ENCODE measurements at places on chromosomes 2 and 18. TPM values are rescaled to one million over a fixed set of nuclear protein-coding genes. Genes with fewer than 3 reads are reported as not detected.

Gene CDCA7
- 2.5 TPM for total RNA-seq

DNA sequence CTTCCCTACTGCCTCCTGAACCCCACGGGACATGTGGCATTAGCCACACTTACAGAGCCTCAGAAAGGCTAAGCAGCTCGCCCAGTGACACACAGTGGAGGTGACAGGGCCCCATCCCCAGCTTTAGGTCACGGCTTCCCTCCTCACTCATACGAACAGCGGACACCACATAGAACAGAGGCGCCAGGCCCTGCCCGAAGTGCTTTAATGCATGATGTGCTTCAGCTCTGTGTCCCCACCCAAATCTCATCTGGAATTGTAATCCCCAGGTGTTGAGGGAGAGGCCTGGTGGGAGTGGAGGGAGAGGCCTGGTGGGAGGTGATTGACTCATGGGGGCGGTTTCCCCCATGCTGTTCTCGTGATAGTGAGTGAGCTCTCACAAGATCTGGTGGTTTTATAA is 135.3 kb downstream of the PTGR3 start:
- DNase-seq: no peak

- no peak for DNase-seq
These were observed 183.5 kb downstream of the KIAA1328 start for GRCh38 chr18:37012452-37012851.

DNA sequence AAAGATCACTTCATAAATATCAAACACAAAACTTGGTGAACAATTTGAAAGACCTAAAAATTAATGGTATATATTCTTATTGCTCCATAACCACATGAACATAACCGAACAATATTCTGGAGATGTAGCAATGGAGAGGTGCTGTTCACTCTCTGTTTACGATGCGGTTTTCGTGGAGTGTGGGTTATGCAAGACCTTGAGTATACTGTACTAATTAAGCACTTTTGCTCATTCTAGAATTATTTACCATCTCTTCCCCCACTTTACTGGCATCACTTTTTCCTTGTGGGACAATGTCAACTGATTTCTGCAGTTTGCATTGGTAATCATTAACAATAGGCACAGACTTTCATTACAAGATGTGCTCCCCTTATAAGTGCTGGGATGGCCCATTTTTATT is 97.6 kb downstream of the RAPH1 start:
- DNase-seq: no peak

- DNase-seq: peak; percentile 61
These were observed 41.0 kb upstream of the ACSL3 start for GRCh38 chr2:222819722-222820333.

- no peak for DNase-seq
These were observed 61.9 kb downstream of the NGEF start for GRCh38 chr2:232951181-232951580.

Gene IL1RL1
- not detected for total RNA-seq

DNA sequence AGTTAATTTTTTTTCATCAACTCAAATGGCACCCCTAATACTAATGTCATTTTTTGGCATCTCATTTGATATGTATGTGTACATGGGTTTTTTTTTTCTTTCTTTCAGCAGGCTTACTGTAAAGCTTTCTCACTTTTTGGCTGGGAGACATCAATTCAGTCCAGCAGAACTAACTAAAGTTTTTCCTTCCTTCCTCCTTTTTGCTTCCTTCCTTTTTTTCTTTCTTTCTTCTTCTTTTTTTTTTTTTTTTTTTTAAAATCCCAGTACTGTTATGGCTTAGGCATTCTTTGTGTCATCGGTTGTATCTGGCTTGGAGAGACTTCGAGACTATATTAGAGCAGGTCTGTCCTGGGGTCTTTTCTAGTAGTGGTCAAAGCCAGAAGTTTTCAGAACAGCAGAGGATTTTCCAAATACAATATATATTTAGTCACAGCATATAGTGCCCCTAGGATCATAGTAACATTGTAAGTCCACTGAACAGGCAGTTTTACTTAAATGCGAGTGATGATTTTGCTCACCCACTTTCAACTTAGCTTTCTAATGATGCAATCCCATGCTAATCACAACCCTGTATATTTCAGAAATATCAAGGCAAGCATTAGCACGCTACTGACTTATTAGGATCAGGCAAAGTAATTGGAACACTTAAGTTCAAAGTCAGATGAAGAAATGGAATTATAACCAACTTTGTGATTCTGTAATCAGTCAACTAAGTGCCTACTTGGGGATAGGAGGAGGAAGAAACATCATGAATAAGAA is 4.0 kb downstream of the KLHL29 start:
- no peak for DNase-seq

Gene FARSB
- total RNA-seq: 43.5 TPM

DNA sequence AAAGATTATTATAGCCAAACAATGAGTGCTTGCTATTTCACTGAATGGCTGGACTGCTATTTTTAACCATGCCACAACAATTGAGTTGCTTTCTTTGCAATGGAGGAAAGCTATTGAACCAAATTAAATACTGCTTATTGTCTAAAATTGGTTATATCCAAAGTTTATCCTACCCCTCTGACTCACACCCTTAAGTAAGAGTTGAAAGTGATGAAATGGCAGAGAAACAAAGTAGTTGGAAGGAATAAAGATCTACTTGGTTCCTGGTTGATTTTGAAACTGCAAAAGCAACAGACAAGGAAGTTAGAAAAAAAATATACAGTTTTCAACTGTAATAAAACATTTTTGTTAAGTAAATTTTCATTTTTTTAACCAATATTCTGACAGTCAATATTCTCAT is 47.5 kb downstream of the EML4 start:
- DNase-seq: peak; percentile 6

GRCh38 chr2:229089776-229090175 is 181.3 kb downstream of the PID1 start:
- no peak for DNase-seq

- no peak for DNase-seq
These were observed 258.0 kb downstream of the MYCN start for GRCh38 chr2:16198166-16198912.

Gene SOX11
- 0.82 TPM for total RNA-seq

DNA sequence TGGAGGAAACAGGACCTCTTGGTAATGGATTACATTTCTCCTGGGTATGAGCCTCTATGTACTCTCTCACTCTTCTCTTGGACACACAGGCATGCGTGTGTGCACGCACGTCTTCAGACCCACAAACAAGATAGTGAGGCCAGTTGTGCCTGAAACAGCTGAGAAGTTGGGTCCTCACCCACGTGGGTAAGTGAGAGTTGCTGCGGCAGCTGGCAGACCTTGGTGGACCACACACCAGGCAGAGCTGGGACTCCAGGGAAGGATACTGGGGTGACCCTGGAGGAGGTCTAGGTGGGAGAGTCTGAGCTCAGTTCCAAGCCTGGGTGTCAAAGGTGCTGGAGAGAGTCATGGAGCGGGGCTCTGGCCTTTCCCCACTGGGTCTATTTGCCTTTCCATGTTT is 194.3 kb downstream of the HAUS1 start:
- DNase-seq: no peak

Gene ARL4C
- total RNA-seq: 94.2 TPM

Gene ZNF519
- 3.8 TPM for total RNA-seq

DNA sequence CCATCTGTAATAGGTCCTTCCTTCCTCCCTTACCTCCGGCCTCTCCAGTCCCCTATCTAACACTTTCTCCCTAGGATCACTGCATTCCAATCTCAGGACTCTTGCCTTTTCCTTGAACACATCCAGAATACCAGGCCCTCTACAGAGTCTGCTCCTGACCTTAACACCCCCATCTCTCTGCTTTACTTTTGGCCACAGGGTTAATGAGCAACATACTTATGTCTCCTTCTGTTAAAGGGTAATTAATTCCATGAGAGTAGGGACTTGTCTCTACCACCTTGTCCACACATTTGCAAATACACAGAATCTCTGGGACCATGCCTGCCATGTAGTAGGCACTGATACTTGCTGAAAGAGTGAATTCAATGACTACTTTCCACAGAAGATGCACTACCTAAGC is 94.9 kb downstream of the COBLL1 start:
- no peak for DNase-seq

GRCh38 chr18:56516789-56517188 is 121.6 kb downstream of the TXNL1 start:
- DNase-seq: peak; percentile 20

GRCh38 chr2:176002688-176003210 is 682 bp upstream of the LNPK start:
- DNase-seq: peak; percentile 14

DNA sequence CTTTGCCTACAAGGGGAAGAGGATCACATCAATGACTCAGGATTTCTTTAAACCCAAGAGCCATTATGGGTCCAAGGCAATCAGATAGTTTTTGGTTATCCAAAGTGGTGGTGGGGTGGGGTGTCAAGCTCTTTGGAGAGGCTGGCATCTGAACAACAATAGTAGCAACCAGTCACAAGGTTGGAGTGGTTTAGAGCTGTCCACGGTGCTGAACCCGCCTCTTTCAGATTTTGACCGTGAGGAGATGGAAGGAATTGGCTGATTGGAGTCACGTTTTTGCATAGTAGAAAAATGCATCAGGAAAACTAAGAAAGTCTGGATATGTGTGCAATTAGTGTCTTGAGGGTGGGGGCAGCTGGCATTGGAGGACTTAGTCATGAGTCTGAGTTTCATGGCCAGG is 159.9 kb downstream of the LOXHD1 start:
- DNase-seq: peak; percentile 26

DNA sequence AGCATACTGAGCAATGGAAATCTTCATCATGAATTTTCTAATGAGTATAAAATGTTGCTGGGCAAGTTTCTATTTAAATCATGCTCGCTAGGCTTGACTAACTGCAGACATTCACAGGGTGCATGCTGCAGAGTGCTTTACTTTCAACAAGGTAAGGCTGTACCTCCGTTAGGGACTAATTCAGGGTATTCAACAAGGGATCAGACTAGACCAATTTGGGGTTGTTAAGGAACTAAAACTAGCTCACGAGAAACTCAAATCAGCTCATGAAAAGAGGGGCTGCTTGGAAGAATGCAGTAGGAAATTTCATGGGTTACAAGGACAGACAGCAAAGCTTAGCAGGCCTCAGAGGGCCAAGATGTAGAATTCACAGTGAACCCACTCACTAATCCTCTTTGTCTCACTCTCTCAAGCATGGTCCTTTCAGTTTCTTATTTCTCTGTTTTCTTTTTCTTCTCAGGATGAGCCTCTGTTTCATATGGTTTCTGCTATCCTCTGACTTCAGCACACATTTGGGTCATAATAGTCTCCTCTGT is 2.2 kb downstream of the MYO3B start:
- DNase-seq: no peak

GRCh38 chr2:111704246-111704645 is 179.7 kb downstream of the ANAPC1 start:
- peak; percentile 84 for DNase-seq

DNA sequence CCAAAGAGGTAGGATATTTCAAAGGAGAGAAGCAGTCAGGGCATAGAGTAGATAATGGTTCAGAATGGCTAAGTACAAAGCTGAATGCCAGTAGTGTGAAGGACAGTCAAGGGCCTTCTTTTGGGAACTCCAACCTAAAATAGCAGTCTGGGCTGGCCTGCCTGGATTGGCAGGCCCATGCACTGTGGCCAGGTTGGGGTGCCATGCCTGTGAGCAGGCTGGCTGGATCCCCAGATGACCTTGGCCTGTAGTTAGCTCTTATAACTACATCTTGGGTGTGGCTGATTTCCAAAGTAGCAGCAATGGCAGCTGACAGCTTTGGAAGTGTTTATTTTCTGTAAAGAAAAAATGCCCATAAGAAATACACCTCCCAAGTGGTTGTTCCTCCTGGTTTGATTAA is 51.5 kb upstream of the ITGB6 start:
- no peak for DNase-seq

DNA sequence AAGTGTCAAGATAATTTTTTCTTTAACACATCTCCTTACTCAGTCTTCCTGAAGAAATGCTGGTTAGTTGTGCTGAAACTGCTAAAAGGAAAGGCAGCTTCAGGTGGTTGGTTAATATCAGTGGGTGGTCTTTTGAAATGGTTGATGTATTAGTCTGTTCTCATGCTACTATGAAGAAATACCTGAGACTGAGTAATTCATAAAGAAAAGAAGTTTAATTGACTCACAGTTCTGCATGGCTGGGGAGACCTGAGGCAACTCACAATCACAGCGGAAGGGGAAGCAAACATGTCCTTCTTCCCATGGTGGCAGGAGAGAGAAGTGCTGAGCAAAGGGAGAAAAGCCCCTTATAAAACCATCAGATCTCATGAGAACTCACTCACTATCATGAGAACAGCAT is 125.9 kb upstream of the CYRIA start:
- no peak for DNase-seq

- no peak for DNase-seq
These were observed 11.4 kb downstream of the DARS1 start for GRCh38 chr2:135974036-135974435.

DNA sequence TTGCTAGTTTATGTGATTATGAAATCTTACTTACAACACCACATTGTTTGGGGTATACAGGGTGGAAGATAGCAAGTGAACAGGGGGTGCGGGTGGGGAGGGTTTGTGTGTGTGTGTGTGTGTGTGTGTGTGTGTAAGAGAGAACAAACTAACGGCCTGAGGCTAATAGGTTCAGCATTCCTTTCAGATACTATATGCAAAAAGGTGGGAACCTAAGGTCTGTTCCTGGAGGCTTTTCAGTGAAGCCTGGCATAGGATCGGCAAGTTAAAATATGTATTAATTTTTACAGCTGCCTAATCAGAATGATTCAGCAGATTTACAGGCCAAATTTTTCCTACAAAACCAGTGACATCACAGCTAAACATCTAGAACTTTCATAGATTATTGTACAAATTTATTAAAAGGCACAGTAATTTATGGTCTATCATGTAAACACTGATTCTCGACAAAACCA is 7.6 kb upstream of the SPDYA start:
- no peak for DNase-seq

DNA sequence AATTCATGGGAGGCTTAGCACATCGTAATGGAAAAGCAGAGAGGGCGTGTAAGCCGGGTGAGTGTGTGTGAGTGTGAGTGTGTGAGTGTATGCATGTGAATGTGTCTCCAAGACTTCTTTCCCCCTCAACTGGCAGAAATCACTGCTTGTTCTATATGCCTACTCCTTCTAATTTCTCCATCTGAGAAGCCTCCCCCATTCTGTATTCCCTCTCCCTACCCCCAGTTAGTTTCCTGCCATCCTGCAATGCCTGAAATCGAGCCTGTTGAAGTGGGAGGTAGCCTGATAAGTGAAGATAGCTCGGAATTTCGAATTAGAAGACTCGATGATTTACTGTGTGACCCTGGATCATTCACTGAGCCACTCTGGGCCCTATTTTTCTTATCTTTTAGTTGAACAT is 30.0 kb upstream of the YWHAQ start:
- DNase-seq: no peak

DNA sequence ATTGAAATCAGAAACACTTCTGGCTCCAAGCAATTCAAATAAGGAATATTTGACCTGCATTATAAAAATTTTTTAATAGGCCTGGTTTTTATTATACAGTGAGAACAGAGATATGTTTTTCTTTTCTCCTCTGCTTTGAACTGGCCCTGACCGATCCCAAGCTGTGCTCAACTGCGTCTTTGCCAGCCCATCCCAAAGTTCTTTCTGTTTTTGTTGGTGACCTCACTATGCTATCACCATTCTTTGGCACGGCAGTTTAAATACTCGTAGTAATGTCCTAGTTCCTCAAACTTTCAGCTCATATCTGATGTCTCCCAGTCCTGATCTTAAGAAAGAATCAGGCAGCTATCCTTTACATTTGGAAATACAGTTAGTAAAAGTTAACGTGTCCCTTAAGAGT is 42.3 kb upstream of the NETO1 start:
- DNase-seq: no peak

- DNase-seq: no peak
These were observed 54.5 kb upstream of the ROCK2 start for GRCh38 chr2:11398750-11399437.
